Skin of body (tissue), 3 donors: ENCODE measurements at places on chromosomes 3 and 15.

- no peak for DNase-seq
Measured at GRCh38 chr15:77870195-77871065, 207.1 kb downstream of the TBC1D2B start.

GRCh38 chr3:104763007-104763406 is 603.7 kb upstream of the ALCAM start:
- DNase-seq: no peak

DNA sequence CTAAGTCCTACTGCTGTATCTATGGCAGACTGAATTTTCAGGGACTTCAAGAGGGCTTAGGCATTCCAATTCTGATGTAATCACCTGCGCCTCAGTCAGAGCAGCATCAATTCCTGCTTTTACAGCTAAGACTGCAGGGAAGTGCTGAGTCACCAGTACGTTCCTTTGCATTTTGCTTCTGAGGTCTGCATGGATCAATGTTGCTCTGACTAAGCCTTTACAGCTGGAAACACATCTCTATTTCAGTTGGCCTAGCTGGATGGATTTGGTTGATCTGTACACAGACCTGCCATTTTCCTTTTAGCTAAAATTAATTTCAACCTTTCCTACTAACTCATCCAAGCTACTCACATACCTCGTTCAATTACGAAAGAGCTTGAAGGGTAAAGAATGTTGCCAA is 51.3 kb downstream of the ETV5 start:
- DNase-seq: no peak

DNA sequence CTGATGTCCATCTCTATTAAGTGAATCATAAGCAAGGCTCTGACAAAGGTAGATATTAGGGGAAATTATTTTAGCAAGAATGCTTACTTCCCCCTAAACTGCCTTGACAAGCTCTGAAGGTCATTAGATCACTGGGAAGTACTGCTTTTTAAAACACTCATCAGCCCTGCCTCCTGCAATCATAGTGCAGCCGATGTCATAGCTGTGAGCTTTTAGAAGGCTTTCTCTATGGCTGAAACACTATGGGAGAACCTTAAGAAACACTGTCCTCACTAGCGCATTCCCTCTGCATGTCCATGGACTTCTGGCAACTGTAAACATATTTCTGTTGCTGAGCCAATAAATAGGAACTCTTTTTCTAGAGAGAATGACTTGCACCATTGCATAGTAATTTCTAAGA is 38.7 kb upstream of the PTPRG start:
- DNase-seq: no peak

- DNase-seq: no peak
Measured at GRCh38 chr3:63383040-63383439, 104.9 kb downstream of the SYNPR start.

DNA sequence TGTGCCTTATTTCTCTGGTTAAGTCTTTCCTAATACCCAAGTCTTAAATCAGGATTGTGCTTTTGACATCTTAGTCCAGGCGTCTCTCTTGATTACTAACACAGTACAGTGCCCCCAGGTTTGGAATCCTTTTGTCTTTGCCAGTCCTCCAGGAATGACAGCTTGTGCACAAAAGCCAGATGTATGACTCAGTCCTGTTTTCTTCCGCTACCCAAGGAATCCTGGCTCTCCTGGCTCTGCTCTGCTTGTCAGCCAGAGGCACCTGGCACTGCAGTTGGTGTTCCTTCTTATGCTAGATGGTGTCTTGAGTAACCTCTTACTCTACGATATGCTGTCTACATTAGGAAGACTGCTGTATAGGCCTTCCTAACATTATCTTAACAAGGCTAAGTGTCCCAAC is 728.2 kb upstream of the NECTIN3 start:
- no peak for DNase-seq

GRCh38 chr15:42483677-42484076 is 7.3 kb downstream of the ZNF106 start:
- DNase-seq: no peak

DNA sequence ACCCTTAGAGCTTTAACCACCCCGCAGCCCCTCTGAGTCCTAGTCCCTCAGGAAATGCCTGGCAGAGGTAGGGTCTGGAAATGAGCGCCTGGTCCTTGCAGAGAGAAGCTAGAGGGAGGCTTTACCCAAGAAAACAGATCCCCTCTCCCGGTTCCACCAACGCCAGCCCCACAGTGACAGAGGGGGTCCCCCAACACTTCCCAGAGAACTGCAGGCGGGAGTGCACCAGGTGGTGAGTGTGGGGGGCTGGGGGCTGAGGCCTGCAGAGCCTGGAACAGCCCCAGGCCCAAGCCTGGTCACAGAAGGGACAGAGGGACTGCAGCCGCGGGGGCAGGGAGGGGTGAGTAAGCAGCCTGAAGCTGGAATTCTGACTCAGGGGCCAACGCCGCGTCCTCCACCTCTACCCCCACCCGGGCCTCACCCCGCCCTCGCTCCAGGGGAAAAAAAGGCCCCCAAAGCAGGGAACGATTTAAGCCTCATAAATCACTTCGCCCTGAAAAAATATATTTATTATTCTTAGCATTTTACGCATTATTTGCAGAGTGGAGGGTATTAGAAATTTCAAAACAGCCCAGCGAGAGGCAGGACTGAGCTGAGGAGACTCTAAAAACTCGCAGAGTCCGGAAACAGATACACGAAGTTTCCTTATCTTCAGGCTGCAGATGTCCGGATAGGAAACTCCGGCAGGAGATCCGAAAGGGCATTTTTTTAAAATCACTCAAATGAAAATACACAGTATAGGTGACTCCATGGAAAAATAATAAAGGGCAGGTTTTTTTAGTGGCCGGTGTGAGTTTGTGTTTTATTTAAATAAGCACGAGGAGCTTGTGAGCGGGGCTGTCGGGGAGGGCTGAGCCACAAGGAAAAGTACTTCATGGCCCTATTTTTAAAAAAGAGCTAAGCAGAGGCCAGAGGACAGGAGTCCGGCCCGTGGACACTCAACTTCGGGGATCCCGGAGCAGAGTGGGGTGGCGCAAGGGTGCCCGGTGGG is 10.0 kb downstream of the GATA2 start:
- peak; percentile 46 for DNase-seq

DNA sequence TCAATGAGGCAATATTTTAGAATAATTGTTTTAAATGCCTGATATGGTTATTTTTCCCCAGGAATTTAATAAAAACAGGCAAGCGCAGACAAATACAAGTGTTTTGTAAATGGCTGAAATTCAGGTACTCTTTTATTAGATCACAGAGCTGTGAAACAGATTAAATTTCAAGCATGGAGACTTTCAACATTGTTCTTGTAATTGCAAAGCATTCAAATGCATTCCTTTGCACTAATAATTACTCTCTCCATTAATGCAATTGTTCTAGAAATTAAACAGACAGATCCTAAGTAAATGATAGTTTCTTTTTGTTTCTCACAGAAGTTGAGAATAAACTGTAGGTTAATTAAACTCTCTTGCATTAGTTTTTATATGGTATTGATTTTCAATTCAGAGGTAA is 42.4 kb upstream of the TGFBR2 start:
- no peak for DNase-seq

- DNase-seq: no peak
Measured at GRCh38 chr3:77055841-77056341, 16.0 kb downstream of the ROBO2 start.

DNA sequence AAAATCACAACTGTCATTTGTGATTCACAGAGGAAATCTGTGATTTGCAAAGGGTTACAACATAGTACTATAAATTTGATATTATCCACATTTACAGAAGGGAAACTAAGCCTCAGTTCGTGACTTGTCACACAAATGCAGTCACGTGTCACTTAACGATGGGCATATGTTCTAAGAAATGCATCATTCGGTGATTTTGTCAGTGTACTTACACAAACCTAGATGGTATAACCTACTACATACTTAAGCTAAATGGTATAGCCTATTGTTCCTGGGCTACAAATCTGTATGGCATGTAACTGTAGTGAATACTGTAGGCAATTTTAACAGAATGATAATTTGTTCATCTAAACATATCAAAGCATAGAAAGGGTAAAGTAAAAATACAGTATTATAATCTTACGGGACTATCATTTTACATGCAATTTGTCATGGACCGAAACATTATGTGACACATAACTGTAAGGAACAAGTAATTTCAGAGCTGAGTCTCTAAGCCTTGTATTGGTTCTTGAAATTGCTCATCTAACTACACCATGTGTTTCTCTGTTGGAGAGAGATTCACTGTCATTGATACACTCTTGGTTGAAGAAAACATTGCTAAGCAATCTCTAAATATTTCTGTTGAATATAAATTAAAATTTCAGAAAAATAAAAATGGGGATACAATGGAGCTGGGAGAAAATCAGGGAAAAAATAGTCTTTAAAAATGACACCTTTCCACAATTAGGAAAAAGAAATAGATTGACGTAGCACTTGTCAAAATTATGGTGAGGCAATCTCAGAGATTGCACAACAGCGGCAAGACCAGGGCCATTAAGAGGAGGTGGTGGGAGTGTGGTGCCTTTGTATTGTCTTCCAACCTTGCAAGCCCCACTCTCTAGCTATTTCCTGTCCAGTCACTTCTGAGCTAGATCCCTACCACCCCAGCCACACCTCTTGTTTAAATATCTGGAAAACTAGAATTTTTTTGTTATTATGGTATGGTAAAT is 645.8 kb upstream of the TBL1XR1 start:
- DNase-seq: no peak

DNA sequence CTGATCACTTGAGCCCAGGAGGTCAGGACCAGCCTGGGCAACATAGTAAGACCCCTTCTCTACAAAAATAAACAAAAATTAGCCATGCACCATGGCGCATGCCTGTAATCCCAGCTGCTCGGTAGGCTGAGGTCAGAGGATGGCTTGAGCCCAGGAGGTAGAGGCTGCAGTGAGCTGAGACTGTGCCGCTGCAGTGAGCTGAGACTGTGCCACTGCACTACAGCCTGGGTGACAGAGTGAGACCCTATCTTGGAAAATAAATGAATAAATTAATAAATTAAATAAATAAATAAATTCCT is 10.8 kb downstream of the SHISA5 start:
- no peak for DNase-seq

DNA sequence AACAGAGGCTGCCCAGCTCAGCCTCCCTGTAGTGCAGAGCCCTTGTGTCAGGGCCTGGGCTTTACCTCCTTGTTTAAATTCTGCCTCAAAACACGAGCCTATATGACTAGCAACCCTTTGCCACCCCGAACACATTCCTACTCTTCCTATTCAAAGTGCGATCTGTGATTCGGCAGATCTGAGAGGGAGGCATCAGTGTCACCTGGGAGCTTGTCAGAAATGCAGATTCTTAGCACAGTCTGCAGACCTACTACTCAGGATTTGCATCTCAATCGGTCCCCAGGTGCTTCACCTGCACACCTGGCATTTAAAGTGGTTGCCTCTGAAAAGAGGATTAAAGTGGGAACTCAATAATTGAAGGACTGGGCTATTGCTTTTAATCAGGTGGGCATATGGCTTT is 273.2 kb upstream of the TOPAZ1 start:
- DNase-seq: no peak

- DNase-seq: no peak
Measured at GRCh38 chr3:187256051-187256616, 35.4 kb downstream of the MASP1 start.

- DNase-seq: no peak
Measured at GRCh38 chr3:183875411-183875810, 9.3 kb downstream of the PARL start.

GRCh38 chr3:193830791-193831191 is 237.8 kb downstream of the OPA1 start:
- DNase-seq: peak; percentile 29

- DNase-seq: no peak
Measured at GRCh38 chr3:53581671-53582070, 87.3 kb downstream of the CACNA1D start.

DNA sequence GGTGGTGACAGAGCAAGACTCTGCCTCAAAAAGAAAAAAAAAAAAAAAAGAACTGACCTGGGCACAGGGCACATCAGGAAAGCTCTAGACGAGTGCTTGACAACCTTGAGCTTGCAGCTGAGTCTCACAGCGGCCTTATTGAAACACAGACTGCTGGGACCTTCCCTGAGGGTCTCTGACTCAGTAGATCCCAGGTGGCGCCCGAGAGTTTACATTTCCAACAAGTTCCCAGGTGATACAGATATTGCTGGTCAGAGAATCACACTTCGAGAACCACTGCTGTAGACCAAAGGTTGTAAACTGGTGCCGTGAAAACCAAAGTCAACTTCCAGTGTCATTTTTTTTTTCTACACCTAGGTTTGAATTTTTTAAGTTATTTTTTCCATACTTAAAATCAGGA is 573.2 kb upstream of the MDFIC2 start:
- no peak for DNase-seq

DNA sequence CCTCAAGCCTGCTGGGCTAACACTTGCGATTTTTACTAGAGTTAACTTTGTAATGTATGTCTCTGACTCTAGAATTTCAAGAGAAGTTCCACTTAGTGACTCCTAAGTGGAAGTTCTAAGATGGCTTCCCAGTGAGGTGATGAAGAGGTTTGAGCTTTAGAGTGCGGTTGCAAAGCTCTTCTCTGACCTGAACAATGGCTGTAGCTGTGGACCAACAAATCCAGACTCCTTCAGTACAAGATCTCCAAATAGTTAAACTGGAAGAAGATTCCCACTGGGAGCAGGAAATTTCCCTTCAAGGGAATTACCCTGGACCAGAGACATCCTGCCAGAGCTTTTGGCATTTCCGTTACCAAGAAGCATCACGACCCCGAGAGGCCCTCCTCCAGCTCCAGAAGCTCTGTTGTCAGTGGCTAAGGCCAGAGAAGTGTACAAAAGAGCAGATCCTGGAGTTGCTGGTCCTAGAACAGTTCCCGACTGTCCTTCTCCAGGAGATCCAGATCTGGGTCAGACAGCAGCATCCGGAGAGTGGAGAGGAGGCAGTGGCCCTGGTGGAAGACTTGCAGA is 22.3 kb downstream of the WDR73 start:
- peak; percentile 54 for DNase-seq

GRCh38 chr3:143216709-143217182 is 97.2 kb downstream of the CHST2 start:
- peak; percentile 38 for DNase-seq

- no peak for DNase-seq
Measured at GRCh38 chr3:53231532-53232511, 24.0 kb downstream of the TKT start.

DNA sequence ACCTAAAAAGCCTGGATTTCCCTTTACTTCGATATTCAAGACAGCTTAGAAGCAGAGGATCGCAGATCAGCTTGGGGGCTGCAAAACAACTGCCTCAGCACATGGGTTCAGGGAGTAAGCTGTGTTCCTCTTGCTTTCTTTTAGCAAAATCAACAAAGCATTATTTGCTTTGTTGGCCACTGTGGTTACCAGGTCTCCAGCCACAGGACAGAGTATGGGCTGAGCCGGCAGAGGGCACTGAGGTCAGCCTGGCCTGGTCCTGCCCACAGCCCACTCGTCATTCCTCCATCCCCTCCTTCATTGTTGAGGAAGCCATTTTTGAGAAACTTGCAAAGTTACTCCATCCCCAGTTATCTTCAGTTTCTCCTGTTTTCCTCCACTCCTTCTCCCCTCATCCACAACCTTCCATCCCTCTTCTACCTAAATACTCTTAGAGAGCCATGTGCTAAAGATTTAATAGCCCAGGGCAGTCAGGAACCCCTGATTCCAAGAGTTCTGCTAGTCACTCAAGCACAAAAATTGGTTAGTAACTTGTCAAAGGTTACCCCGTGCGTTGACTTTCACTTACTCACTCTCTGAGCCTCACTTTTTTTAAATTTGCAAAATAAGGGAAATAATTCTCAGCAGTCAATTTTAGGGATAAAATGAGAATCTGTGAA is 60.0 kb upstream of the HES1 start:
- DNase-seq: no peak

- DNase-seq: peak; percentile 62
Measured at GRCh38 chr15:90001683-90002427, 731 bp downstream of the ZNF710 start.
